Sigmoid colon (tissue), 7 donors: ENCODE measurements at places on chromosomes 2 and 18. TPM values are rescaled to one million over a fixed set of nuclear protein-coding genes. Genes with fewer than 3 reads are reported as not detected.

Gene SH3RF3
- 1.6 TPM for total RNA-seq

Gene EPAS1
- total RNA-seq: 59.9 TPM

- no peak for DNase-seq
These were observed 24.3 kb downstream of the METTL8 start for GRCh38 chr2:171409436-171409971.

GRCh38 chr2:201196003-201196402 lies 13.1 kb downstream of the CASP10 start:
- no peak for DNase-seq

- DNase-seq: peak; percentile 72
These were observed 28.1 kb upstream of the TMEM247 start for GRCh38 chr2:46451131-46451711.

DNA sequence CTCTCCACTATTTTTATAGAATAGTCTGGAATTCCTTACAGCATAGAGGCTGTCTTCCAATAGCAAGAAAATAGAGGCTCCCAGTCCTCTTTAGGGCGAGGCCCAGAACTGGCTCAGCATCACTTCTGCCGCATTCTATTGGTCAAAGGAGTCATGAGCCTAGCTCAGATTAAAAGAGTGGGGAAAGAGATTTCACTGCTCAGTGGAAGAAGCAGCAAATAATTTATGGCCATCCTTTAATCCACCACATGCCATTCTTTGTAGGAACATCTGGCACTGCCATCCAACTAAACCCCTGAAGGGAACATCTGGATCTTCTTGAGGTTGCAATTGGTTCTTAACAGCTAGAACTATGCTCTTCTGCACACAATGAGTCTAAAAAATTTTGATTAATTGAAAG lies 43.4 kb upstream of the NEUROD1 start:
- DNase-seq: no peak

DNA sequence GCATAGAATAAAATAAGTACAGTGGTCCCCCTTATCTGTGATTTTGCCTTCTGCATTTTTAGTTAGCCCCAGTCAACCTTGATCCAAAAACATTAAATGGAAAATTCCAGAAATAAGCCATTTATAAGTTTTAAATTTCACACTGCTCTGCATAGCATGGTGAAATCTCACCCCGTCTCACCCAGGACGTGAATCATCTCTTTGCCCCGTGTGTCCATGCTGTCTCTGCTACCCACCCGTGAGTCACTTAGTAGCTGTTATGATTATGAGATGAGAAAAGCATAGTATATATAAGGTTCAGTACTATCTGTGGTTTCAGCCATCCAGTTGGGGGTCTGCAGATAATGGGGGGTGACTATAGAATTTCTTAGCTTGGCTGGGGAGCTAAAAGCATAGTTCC lies 67.3 kb downstream of the RHBDD1 start:
- no peak for DNase-seq

DNA sequence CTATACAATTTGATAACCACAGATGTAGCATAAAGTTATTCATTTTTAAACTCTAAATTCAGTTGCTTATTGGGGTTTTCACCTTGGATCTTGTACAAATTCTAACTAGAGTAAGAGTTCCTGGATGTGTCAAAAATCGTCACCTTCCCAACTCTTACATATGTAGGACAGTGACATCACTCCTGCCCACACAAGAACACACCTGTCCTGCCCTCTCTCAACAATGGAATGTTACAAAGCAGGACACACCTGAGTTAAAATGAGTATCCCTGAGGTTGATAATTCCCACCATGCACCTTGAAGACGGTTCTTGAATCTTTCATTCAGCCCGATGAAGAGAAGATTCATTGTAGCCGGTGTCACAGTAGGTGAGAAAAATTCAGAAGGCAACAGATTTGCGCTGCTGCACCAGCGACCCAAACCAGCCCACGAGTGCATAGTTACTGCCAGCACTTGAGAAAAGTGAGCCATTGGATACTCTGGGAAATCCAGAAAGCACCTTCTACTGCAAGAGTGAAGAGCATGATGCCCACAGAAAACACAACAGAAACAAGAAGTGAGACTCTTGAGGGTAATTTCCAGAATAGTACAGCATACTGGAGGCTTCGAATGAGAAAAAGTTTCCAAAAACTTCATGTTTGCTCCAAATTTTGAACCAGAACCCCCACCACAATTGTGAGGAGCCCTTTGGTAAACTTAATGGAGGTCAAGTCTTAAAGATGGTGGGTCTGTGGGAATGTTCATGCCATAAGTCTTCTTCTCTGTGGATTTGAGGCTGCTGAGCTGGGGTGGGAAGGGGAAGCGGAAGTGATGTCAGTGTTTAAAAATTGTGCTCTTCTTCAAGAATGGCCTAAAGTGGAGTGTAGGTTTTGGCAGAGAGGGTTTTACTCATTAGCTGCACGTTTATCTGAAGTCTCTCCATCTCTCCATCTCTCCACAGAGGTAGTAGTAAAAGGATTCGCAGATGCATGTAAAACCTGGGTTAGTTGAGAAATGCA lies 34.7 kb upstream of the ADAM23 start:
- DNase-seq: no peak

- peak; percentile 70 for DNase-seq
These were observed 617 bp downstream of the SRBD1 start for GRCh38 chr2:45610281-45611019.

GRCh38 chr2:199469514-199470360 lies 12.0 kb upstream of the SATB2 start:
- no peak for DNase-seq

DNA sequence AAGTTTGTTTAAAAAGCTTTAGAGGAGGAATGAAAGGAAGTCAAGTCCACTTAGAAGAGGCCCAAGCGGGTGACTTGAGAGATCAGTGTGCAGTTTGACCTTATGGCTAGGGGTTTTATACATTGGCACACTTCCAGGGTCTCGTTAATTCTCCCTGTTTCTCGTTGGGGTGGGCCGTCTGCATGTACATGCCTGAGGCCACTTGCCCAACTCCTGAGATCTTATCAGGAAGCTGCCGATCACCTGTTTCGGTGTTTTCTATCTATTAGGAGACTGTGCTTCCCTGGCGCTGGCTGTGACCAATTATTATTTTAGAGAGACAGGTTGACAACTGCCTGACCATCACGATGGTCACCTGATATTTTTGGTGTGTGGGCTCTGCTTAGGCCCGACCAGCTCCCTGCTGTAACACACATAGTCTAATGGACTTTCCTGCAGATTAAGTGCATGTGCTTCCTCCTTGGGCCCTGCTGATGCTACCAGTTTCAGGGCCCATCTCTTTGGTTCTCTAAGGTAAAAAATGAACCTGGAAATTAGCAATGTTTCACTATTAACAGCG lies 31.0 kb upstream of the MSH6 start:
- DNase-seq: no peak

- DNase-seq: no peak
These were observed 124.7 kb downstream of the ACKR3 start for GRCh38 chr2:236694146-236694888.

DNA sequence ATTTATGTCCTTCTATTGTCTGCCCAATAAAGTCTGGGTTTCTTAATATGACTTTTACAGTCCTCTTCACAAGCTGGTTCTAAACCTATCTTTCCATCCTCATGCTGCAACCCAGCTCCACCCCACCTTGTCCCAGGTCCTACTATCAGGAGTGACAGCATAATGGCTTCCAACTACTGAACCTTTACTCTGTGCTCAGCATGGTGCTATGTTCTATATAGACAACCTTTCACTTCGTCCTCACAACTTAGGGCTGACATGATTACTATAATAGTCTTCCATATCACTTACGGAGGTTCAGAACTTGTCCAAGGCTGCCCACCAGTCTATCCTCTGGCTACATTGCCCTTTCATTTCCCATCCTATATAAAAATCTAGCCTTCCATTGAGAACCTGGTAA lies 256.8 kb downstream of the ALK start:
- no peak for DNase-seq

- DNase-seq: no peak
These were observed 213.0 kb downstream of the SP3 start for GRCh38 chr2:173752152-173752551.

DNA sequence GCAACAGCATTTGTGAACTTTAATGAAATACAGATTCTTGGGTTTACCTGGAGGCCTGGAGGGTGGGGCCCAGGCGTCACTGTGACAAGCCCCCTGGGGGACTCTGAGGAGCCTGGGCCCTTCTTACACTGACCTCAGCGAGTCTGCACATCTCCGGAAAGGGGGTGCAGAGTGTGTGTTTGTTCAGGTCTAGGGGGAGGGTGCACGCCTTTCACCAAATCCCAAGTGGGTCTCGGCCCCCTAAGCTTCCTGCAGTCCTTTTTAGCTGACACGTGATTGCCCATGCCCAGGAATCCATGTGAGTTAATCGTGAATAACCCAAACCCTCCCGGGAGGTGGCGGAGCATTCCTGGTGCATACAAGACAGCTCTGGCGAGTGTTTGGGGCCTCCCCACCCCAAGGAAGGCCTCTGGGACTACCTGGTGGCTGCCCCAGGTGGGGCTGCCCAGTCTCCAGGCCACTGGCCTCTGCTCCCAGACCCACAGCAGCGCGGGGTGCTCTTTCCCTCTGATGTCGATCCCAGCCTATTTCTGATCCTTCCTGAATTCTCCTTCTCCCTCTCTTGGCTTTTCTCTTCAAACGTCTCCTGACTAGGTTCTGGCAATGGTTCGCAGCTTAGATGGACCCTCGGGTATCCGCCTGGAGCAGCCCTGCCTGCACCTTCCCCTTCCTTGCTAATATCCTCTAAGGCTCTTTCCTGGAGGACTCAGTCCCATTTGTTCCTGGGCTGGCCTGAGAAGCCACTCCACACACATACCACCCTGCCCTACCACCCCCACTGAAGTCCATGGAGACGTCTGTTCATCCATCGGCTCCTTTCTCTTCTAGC lies 10.0 kb downstream of the NGEF start:
- DNase-seq: no peak

DNA sequence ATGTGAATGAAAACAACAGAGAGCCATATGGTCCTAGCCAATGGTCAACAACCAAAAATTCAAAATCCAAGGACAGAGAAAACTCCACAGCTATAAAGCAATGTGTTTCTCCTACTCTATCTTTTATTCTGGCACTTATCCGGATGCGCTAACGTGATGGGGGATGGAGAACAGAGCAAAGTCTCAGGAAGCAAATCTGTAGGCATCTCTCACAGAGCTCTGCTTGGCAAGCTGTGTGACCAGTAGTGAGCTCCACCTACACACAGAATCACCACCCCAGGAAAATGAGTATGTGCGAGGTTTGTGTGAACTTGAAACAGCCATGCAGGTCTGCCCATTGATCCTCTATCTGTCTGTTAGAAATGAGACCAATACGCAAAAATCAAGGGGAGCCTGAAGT lies 584.3 kb downstream of the BCL11A start:
- DNase-seq: no peak

DNA sequence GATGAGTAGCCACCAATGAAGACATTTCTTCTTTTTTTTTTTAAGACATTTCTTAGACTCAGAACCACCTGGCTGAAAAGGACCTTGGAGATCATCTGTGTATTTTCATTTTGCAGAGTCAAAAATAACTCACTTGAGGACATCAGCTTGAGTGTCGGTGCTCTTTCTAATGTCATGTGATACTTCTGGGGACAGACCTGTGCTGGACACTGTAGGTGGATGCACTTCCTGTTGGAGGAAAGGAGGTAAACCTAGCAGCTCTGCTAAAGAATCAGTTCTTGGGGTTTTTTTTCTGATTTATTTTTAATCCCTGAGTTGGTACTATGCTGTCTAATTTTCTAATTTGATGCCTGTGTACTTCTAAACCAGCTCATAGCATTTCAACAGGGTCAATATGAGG lies 283.9 kb upstream of the CRIM1 start:
- DNase-seq: no peak

DNA sequence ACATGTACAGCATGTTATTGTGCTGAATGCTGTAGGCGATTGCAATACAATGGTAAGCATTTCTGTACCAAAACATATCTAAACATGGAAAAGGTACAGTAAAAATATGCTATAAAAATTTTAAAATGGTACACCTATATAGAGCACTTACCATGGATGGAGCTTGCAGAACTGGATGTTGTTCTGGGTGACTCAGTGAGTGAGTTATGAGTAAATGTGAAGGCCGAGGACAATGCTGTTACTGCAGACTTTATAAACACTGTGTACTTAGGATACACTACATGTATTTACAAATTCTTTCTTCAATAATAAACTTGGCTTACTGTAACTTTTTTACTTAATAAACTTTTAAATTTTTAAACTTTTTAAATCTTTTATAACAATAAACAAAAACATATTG lies 473.4 kb upstream of the UBE2E3 start:
- no peak for DNase-seq

GRCh38 chr2:86476092-86476491 lies 34.9 kb downstream of the KDM3A start:
- DNase-seq: no peak

DNA sequence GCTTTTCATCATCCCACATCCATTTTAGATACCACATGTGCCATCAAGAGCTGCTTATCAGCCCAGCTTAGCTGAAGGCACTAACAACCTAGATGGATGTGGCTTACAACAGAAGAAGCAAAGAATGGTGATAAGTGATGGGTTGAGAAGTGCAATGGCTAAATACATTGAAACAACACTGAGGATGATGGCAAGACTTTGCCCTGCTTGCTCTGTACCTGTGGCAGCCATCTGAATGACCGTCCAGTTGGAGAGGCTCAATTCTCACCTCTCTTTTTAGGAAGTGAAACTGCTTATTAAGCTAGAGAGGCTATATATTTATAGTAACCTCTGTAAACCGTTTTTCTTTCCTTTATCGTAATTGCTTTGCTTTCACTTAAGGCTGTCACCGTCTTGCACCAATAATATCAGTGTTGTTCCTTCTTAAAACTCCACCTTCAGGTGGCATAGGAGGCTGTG lies 5.7 kb downstream of the GPATCH11 start:
- no peak for DNase-seq

DNA sequence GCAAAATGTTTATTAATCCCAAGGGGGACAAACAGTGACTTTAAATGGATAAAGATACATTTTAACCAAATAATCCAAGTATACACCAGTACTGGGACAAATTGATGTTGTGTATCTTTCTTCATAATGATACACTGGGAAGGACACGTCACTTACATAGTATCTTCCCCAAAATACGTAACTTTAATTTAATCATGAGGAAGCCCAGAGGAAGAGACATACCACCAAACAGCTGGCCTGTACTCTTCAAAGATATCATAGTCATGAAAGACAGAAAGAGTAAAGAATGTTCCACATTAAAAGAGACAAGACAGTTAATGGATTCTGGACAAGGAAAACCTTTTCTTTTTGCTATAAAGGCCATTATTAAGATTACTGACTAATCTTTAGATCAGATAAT lies 37.1 kb downstream of the AGFG1 start:
- no peak for DNase-seq

- DNase-seq: peak; percentile 33
These were observed 54.0 kb upstream of the RALBP1 start for GRCh38 chr18:9421096-9421900.

DNA sequence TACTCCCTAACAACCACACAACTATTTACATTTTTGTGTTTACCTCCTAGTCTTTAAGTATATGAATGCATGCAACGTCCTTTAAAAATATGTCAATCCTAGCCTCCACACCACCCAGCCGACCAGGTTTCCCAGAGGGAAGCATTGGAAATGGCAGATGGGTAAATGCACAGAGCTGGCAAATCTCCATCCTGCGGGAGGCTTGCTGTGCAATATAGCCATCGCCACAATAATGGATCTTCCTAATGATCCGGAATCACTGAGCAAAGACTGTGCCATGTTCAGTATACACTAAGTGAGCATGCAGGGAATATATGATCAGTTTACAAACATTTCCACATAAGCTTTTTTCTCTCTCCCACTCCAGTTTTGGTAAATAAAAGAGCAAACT lies 131.8 kb downstream of the NEDD4L start:
- no peak for DNase-seq
